Stimulated activated CD4-positive, alpha-beta T cell treated with anti-CD3 and anti-CD28 coated beads, Interleukin-4, amount 100 ng/mL, for 1 hour (primary cell): ENCODE measurements at places on chromosomes 7 and 10.
A peak's percentile ranks its signal among the peaks of the same experiment; 100 is the strongest.

DNA sequence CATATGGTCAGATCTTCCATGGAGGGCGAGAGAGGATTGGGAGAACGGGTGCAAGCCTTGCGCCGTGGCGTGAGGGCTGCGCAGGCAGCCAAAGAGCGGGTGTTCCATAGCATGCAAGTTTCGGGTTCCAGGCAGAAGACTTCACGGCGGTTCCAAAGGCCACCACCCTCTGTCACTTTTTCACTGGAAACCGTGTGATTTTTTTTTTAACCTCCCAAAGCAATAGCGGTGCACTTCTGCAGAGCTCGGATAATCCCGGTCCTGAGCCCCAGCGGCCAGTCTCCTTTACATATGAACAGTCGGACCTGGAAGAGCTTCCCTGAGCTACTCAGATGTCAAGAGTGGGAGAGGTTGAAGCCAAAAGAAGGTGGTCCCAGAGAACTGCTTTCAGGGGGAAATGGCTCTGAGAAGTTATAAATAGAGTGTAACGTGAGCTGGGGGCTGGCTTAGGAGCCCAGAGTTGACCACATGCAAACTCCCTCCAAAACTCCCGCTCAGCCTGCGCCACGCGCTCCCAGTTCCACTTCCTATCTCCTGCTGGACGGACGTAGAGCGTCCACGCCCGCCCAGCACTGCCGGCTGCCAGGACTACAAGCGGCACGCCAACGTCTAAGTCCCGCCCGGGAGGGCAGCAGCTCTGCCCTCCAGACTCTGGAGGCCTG, at the start of gene MEOX2:
Gene MEOX2, minus strand, starts transcription at position 389 of the 662 bp plus-strand sequence. Its CDS starts 281 bp downstream, at position 108.
- no peak for DNase-seq

GRCh38 chr7:120274482-120274881, 1.5 kb downstream of the KCND2 start:
- no peak for DNase-seq

DNA sequence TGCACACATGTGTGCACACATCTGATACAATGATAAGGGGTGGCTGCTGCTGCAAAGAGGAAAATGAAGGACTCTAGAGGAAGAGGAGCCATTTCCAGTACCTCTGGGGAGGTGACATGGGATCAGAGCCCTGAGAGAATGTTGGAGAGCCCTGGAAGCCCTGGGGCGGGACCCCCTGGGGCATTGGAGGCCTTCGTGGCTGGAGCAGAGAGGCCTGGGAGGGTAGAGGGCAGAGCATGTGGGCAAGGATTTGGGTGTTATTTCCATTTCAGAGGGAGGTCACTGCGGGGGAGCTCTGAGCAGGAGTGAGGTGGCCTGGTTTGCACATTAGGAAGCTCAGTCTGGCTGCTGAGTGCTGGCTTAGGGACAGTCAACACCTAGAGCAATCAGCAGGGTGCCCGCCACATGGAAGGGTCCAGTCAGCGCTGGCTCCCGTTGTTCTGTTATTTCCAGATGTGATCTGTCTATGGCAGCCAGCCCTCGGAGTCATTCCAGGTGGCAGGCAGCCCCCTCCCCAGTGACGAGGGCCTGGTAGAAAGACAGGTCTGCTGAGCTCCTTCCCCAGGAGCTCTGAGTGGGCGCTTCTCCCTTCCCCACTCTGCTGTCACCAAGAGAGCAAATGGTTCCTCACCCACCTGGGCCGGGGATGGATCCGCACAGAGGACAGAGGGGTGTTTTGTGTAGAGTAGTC, 24.1 kb upstream of the BTBD16 start:
- DNase-seq, result no peak

GRCh38 chr7:90432752-90433151, 29.5 kb downstream of the CLDN12 start:
- DNase-seq, result no peak

DNA sequence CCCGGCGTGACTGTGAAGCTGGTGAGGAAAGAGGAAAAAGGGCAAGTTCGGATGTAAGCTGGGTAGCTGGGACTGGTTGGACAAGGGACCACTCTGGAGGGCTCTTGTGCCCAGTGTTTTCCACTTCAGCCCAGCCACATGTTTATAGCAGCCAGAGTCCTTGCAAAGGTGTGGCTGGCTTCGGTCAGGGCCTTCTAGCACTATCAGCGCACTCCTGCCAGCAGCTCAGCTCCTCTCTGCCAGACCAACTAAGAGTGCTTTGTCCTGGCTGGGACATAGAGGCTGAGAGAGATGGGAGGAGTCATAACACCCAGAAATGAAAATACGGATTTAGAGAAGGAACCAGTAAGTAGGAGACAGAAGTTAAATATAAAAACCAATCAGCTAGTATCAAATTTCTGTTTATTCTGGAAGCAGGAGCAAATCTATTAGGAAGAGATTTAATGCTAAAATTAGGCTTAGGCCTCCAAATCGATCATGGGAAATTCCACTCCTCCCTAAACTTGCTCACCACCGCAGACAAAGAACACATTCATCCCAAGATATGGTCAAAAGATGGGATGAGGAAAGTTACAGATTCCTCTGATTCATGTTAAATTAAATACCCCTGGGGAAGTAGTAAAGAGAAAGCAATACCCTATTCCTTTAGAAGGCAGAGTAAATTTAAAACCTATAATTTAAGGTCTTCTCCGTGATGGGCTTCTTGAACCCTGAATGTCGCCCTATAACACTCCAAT, 135.0 kb downstream of the RALA start:
- no peak for DNase-seq

- peak; percentile 5 for DNase-seq
Observed at GRCh38 chr10:29304264-29304994, 15.6 kb downstream of the LYZL1 start.

- peak; percentile 51 for DNase-seq
Observed at GRCh38 chr7:105675934-105676371, 94.7 kb upstream of the EFCAB10 start.

DNA sequence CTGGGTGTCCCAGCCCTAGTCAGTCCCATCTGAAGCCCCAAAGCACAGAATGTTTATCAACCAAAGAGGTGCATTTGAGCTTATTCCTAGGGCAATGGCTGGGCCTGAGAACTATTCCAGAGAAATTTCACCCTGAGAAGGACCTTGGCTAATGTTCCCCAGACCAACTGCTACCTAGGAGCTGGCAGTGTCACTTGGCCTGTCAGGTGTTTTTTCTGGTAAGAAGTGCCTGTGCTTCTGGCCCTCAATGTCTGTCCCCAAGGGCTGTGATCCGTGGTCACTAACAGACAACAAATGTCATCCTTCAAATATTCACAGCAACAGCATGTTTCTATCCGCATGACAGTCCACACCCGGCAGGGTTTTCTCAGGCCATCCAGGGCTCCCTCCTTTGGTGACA, 209.3 kb upstream of the FRMD4A start:
- DNase-seq, result no peak

DNA sequence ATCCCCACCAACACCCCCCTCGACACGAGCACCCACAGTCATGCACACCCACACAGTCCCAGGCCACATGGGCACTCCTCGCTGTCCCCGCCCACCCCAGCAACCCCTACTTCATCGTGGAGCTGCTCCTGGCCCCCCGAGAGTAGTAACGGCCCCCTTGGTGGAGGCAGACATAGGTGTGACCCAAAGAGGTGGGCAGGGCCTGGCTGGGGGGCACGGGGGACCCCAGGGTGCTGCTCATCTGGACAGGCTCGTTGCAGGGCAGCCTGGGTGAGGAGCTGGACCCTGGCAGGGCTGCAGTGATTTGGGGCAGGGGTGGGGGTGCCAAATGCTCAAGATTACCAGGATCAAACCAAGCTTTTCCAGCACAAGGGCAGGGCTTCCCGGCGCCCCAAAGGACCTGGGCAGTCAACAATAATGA, 42.4 kb upstream of the ZMIZ1 start:
- no peak for DNase-seq

DNA sequence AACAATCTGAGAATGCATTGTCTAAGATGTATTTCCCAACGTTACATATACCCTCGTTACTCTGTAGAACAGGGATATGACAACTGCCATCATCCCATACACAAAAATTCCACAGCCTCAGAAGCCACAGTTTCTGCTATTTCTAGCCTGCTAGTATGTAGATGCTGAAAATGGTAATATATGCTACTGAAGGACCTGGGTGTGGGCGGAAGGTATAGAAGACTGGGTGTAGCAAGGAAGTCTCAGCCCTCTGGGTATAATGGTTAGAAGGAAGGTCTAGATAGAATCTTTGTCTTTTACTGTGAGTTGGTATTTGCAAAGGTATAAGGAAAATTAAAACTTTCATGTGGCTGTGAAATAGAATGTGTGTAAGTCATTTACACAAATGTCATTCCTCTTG, 79.2 kb upstream of the HPS1 start:
- no peak for DNase-seq
